Esophagus squamous epithelium (tissue), 5 donors: ENCODE measurements at places on chromosomes 6 and 20.

DNA sequence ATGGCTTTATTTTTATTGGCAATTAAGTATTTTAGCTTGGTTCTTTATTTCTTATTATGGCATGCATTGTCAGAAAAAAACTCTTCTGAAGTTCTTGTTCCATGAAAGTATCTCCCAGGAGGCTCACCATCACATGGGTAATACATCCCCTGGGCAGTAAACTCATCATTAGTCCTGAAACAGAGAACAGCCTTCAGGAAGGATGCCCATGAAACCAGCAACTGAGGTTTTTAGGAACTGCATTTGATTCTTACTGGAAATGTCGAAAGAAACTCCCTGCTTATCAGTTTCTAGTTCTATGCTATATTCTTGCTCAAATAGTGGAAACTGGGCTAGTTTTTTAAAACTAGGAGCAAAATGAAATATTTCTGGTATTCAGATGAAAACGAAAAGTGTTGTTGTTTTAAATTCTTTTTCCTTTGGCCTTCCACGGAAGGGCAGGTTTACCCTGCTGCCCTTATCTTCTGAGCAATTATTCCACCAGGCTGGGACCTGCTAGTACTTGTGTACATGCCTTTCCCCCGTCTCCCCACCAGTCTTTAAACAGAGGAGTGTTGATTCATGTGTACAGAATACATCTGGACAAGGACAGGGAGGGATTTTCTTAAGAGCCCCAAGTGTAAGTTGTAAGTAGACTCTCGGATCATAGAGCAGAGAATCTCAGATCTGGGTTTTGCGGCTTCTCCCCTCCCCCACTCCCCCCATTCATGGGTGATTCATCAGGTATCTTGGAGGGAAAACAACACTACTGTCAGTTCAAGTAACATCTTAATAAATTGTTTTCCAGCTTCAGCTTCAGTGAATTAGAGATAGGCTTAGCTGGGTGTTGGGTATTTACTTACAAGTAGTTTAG, 81.5 kb downstream of the RTN4IP1 start:
- no peak for DNase-seq

GRCh38 chr20:49471397-49471796, 11.1 kb downstream of the KCNB1 start:
- DNase-seq = no peak

- DNase-seq = no peak
These were observed 194.7 kb upstream of the PMEPA1 start for GRCh38 chr20:57904314-57905105.

DNA sequence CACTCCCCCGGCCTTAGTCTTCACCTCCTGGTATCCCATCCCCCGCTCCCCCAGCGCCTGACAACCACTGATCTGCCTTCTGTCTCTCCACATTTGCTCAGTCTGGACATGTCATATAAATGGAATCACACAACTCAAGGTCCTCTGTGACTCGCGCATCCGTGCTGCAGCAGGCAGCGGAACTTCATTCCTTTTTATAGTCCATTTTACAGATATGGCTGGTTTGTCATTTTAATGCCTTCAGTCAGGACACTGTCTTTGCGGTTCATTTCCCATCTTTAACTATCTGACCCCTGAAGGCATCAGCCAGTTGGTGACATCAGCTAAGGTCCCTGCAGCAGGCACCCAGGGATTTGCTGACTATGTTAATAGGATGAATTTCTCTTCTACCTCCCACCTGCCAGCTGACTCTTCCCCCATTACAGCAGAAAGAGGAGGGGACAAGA, 125.7 kb downstream of the ZMYND8 start:
- DNase-seq = no peak

DNA sequence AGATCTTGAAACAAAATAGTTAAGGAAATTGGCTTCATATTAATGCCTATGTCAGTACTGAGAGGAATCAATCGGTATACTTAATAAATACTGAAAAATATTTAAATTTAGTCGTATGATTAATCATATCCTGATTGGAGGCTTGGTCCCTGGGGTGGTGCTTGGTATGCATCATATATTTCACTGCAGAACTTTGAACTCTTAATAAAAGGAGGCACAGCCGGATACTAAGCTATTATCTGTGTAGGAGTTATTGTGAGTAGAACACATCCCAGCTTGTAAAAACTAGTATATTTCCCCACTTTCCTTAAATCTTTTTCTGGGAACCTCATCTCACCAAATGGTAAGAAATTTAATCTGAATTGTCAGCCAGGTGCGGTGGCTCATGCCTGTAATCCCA, 42.4 kb upstream of the SCAF8 start:
- no peak for DNase-seq

- no peak for DNase-seq
These were observed at the start of gene CDC40 for GRCh38 chr6:110180228-110181008. Gene CDC40, plus strand, starts transcription at chr6:110180427. Its CDS starts 18 bp downstream, at chr6:110180445.

DNA sequence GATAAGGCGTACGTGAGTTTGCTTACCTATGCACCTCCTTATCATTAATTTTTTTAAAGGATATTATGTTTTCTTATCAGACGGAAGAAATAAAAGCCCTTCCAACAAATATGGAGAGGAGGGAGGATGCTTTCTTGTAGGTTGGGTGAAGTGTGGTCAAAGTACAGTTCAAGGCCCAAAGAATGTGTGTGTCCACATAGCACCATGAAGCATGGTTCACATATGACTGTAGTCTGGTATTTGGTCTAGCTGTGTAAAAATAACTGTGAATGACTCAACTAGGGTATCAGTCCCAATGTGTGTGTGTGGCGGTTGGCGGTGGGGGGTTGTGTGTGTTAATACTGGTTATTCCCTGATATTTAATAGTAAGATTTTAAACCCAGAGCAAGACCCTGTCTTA, 212.7 kb downstream of the TMEM242 start:
- DNase-seq = no peak

DNA sequence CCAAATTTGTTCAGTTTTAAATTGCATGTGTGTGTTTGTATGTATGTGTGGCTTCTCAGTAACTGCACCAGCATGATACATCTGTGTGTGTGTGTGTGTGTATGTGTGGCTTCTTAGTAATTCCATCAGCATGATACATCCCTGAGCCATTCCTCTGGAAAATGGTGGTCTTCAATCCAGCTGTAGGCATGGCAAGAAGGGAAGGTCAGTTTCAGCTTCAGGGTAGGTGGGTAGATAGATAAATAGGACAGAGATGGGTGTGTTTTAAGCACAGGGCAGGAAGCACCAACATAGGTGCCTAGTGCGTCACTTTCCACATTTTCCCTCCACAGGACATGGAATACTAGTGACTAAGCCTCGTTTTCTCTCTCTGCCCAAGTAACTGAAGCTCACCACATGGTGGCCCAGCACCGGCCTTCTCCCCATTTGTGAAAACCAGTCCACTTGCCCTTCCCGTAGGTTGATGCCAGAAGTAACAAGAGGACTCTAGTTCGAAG, 82.9 kb downstream of the RPP40 start:
- no peak for DNase-seq

DNA sequence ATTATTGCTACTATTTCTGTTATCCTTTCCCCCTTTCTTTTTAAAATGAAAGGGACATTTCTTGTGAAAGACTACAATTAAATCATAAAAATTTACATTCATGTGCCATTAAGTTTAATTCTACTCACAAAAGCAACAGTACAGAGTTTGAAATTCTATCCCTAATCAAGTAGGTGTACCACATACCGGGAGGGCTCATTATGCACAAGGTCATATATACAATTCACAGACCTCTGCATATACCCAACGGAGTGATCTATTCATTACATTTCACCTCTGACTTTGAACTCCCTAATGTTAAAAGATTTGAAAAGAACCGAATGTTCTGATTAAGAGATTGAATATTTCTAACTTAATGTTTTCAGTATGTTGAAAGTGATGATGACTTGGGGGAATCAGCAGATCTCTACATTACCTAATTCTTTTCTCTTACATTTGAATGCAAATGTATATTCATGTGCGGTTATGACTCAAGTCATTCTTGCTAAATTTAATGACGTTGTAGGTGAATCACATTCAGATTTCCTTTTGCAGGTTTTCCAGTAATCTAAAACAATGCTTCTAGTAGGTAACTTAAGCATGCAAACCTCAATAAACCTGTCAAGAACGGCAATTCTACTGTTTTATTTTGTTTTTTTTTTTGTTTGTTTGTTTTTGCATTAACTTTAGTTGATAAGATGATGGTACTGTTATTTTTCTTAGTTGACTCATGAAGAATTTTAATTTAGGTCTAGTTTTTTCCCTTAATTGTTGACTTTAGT, 7.3 kb downstream of the EYA4 start:
- DNase-seq = no peak

GRCh38 chr6:16964553-16965499, 137.0 kb upstream of the STMND1 start:
- no peak for DNase-seq

DNA sequence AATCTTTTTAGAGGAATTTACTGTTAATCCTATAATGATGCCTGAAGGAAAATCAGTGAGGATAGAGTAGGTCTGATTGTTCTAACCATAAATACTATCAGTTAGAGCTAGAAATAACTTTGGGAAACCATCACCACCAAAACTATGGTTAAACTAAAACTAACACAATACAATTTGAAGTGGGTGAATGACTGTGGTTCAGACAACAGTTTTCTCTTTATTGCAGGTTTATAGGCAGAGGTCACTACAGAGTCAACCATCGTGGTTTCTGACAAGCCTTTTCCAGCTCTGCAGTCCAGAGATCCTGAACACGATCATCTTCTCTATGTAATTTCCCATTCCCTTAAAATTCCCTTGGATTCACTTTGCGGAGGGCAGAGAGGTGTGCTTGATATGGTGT, 134.3 kb downstream of the IBTK start:
- no peak for DNase-seq

- DNase-seq = no peak
These were observed 31.6 kb upstream of the C20orf144 start for GRCh38 chr20:33630507-33630906.

- no peak for DNase-seq
These were observed 194.7 kb downstream of the PKHD1 start for GRCh38 chr6:51892750-51893149.

- no peak for DNase-seq
These were observed 95.9 kb downstream of the FOXC1 start for GRCh38 chr6:1705630-1706029.

GRCh38 chr6:163944897-163945296, 530.4 kb downstream of the QKI start:
- no peak for DNase-seq

- DNase-seq = no peak
These were observed 393.6 kb downstream of the BTBD3 start for GRCh38 chr20:12311094-12311865.

DNA sequence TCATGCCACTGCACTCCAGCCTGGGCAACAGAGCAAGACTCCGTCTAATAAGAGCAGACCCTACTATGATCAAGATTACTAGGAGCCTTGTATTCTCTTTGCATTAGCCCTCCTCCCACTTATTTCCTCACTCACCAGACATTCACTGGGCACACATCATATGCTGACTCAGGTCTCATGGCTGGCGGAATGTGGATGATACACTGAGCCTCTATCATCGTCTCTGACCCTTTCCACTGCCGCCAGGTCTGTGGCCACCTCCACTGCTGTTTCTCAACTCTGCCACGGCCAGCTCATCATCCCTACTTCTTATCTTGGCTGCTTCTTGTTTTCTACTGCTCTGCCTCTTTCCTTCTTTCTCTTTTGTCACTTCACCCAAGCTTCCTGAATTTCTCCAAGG, 161.0 kb downstream of the BACH2 start:
- DNase-seq = no peak

DNA sequence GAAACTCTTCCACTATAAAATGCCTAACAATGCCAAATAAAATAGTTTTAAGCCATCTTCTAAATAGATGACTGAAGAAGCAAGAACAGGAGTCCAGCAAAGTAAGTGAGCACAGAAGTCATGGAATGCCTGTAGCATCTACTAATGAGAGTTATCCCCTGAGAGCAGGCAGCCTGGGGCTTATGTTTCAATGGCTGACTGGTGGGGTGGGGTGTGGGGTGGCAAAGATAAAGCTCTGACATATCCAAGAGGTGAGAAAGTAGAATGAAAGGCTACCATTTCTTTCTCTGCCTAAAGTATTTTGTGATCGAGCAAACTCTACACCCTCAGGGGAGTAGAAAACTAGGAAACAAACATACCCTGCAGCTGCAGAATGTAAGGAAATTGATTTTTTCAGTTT, 348.8 kb downstream of the TFAP2B start:
- no peak for DNase-seq

GRCh38 chr6:131950767-131951575, at the start of gene CCN2:
Gene CCN2, minus strand, starts transcription at chr6:131951372. Its CDS starts 200 bp downstream, at chr6:131951172.
- DNase-seq = no peak

DNA sequence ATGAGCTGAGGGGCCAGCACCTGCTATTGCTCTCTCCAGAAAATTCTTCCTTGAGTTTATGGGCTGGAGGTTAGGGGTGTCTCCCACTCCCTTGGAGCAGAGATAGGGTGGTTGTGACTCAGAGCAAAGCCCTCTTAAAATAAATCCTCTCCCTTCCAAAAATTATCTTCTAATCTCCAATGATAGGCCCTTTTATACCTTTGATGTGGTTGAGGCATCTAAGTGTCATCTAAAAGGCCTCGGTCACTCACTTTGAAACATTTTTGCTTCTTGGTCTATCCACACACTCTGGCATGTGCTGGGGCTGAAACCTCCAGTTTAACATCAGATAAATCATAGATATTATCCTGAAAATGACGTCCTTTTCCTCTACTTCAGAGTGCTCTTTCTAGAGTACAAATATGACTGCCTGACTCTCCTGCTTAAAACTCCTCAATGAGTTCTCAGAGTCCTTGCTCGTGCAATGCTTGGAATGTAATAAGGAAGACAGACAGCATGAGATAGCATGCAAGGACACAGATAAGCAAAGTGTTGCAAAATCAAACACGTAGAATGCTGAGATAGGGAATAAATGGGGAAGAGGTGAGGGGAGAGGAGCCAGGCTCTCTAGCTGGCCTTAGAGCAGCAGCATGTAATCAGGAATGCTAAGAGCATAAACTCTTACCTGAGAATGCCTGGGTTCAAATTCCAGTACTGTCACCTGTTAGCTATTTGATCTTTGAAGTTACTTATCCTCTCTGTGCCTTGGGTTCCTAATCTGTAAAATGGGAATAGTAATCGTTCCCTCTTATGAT, 374.1 kb upstream of the CITED2 start:
- DNase-seq = no peak

DNA sequence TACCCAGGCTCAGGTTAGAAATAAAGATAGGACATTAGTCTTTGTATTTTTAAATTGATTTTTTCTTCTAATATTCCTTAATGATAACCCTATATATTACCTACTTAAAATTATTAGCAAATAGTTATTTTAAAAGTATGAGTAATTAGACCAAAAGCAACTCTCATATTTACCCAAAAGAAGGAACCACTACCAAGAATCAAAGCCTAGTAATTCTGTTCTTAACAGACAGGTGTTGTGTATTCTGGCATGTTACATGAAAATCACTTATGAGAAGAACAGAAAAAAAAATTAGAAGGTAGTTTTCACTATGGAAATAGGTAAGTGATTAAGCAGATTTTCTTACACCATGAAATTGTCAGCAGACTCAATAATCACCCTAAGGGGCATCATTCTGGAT, 105.1 kb downstream of the ATG5 start:
- DNase-seq = no peak

GRCh38 chr20:3711484-3711941, 887 bp downstream of the SIGLEC1 start:
- no peak for DNase-seq

GRCh38 chr6:37303891-37304503, 46.1 kb upstream of the TMEM217 start:
- no peak for DNase-seq
